ENCODE measurements at places on chromosomes 2 and 18. TPM values are rescaled to one million over a fixed set of nuclear protein-coding genes. Genes with fewer than 3 reads are reported as not detected.

- no peaks in the 10 kb centered on the region for H3K4me1 ChIP-seq
- no peak for DNase-seq
- no peaks in the 10 kb centered on the region for H3K27me3 ChIP-seq
- no peak overlapping the region for H3K27ac ChIP-seq
- H3K36me3 ChIP-seq, result no peaks in the 10 kb centered on the region
- H3K4me3 ChIP-seq, result no peak overlapping the region
Observed at GRCh38 chr2:41854227-41854626, 193.6 kb upstream of the PKDCC start.

DNA sequence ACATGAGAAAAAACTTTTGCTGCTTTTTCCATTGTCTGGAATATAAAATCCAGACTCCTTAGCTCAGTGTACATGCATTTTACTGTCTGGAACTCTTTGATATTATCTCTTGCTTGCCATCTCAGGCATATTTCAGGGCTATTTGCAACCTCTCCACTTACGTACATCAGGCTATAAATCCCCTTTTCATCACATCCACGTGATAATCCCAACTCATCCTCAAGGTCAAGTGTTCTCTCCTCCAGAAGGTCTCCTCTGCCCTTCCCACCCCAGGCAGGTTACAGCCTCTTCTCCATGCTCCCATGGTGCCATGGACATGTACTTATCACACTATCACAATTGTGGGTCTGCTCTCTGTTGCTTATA is 202.5 kb upstream of the RBMS1 start:
- H3K36me3 ChIP-seq, result no peaks in the 10 kb centered on the region
- H3K4me1 ChIP-seq, result no peaks in the 10 kb centered on the region
- no peak for DNase-seq
- no peak overlapping the region for H3K27ac ChIP-seq
- H3K4me3 ChIP-seq, result no peak overlapping the region
- H3K27me3 ChIP-seq, result no peaks in the 10 kb centered on the region

DNA sequence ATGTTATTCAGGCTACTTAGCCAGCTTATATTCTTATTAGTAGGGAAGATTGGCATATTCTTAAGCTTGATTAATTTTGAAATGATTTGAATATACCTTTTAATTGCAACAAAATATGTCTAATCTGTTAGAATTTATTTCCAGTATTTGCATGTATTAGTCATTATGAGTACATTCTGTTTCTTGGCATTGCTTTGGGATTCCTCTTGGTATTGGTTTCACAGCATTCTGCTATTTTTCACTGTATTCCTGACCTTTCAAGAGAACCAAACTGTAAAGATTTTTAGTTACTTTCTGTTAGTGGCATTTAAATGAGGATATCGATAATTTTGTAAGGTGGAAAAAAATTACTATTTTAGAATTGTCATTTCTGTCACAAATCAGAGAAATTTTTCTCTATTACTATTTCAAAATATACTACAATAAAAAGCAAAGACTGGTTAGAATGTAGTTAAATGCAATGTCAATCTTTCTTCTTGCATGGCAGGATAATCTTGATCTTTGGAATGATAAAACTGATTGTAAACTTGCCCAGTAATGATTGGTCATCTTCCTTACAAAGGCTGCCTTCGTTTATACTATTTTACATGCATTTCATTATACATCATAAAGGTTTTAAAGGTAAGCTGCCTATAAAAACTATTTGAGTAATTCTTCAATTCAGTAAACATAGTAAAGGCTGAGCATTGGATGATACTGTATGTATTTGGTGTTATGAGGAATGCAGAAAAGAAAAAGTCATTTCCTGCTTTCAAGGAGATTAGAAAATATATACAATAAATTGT is 86.1 kb downstream of the SLC4A10 start:
- H3K27ac ChIP-seq, result no peak overlapping the region
- no peak overlapping the region for H3K4me3 ChIP-seq
- no peaks in the 10 kb centered on the region for H3K36me3 ChIP-seq

DNA sequence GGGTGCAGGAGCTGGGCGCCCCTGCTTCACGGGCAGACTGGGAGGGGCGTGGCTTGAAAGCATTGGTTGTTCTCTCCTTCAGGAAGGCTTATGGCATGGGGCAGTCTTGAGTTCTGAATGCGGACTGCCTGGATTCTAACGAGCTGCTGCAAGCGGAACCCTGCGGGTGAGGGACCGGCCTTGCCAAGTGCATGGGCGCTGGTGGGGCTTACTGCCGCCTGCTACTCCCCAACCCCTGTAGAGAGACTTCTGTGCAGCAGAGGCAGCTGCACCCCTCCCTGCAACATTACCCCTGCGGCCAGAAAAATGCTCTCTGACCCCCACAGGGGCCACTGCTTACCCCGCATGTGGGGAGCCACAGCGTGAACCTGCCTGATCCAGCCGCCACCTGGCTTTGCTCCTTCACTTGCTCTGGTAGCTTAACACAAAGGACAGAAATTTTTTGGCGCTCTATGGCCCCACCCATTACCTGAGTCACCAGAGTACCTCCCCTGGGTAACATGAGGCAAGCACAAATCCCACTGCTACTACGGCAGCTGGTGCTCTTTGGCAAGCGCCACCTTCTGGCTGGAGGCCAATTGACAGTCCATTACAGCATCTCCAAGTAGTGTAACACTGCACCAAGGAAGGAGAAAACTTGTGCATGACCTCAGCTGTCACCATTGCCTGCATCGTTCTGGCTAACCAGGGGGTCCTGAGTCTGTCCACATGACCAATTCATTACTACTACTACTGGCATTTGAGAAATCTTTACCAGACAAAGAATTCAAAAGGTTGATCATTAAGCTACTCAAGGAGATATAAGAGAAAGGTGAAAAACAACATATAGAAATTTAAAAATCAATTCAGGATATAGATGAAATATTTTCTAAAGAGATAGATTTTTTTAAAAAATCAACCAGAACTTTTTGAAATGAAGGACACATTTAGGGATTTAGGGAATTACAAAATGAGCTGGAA is 35.4 kb downstream of the MYL12B start:
- no peaks in the 10 kb centered on the region for H3K27me3 ChIP-seq
- peak overlapping the region; percentile 79 for H3K27ac ChIP-seq
- no peaks in the 10 kb centered on the region for H3K36me3 ChIP-seq
- peak overlapping the region; percentile 64 for H3K4me3 ChIP-seq

DNA sequence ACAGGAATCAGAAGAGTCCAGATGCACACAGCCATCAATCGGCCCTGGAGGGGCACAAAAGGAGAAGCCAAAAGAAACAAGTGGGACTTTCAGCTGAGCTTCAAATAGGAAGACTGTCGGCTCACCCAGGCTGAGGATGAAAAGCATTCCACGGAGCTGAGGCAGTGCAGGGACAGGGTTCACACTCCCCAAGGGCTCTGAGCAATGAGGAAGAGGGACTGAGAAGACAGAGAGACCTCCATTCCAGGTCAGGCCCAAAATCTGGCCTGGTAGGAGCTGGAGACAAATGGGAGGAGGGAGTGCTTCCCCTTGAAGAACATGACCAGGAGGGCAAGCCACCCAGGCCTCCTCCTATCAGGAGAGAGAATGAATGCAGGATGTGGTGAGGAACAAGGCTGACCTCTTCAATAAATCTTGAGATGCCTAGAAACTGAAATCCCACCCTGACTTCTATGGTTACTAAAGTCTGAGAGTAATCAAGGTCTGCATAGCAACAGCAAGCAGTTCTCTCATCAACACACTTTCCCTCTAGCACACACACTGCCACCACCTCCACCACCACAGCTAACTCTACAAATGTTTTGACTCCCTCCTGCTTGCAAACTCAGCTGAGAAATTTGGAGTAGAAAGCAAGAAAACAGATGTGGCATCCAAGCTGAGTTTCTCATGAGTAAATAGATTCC is 434.4 kb downstream of the TNS1 start:
- peaks cover 3% of the 10 kb centered on the region for H3K4me1 ChIP-seq
- H3K27me3 ChIP-seq, result no peaks in the 10 kb centered on the region
- DNase-seq, result no peak
- no peak overlapping the region for H3K27ac ChIP-seq
- no peaks in the 10 kb centered on the region for H3K36me3 ChIP-seq

Gene RIT2
- not detected for total RNA-seq

DNA sequence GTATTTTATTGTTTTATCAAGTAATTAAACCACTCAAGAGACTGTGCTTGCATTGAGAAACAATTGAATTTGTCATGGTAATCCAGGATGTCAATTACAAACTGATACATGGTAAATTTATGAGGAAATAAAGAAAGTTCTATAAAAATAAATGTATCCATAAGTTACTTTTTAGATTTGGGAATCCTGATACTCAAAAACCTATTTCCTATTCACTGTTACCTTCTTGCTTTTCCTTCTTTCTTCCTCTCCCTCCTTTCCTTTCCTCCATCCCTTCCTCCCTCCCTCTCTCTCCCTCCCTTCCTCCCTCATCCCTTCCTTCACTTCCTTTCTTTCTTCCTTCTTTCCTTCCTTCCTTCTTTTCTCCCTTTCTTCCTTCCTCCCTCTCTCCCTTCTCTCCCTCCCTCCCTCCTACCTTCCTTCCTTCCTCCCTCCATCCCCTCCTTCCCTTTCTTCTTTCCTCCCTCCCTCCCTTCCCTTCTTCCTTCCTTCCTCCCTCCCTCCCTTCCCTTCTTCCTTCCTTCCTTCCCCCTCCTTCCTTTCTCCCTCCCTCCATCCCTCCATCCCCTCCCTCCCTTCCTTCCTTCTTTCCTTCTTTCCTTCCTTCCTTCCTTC is 1299.1 kb upstream of the ZEB2 start:
- H3K4me1 ChIP-seq, result no peaks in the 10 kb centered on the region
- H3K4me3 ChIP-seq, result no peak overlapping the region
- DNase-seq, result no peak
- no peaks in the 10 kb centered on the region for H3K36me3 ChIP-seq
- H3K27ac ChIP-seq, result no peak overlapping the region
- no peaks in the 10 kb centered on the region for H3K27me3 ChIP-seq

- no peak overlapping the region for H3K4me3 ChIP-seq
- no peak for DNase-seq
- no peaks in the 10 kb centered on the region for H3K36me3 ChIP-seq
- peaks cover 12% of the 10 kb centered on the region for H3K4me1 ChIP-seq
Observed at GRCh38 chr2:169112841-169113240, 43.5 kb downstream of the DHRS9 start.

GRCh38 chr2:110869472-110870446 is 137.4 kb downstream of the ACOXL start:
- H3K27me3 ChIP-seq, result peaks cover 18% of the 10 kb centered on the region
- no peak overlapping the region for H3K27ac ChIP-seq
- H3K36me3 ChIP-seq, result no peaks in the 10 kb centered on the region
- no peak overlapping the region for H3K4me3 ChIP-seq

DNA sequence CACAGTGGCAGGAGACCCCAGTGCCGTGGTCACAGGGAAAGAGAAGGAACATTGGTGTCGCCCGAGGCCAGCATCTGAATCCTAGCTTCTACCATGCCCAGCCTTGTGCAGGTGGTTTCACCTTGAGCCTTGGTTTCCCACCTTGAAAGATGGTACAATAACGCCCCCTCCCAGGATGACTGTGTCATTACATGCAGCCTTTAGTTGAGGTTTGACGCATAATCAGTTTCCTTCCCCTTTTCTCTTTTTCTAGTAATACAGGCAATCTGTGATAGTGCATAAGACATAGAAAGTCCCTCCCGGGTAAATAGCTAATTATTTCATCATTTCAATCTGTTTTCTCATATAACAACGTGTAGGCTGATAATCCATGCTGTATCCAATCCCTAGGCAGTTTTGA is 29.8 kb upstream of the ZNF407 start:
- no peaks in the 10 kb centered on the region for H3K4me1 ChIP-seq
- no peak overlapping the region for H3K27ac ChIP-seq
- peaks cover 8% of the 10 kb centered on the region for H3K27me3 ChIP-seq
- H3K4me3 ChIP-seq, result no peak overlapping the region
- no peak for DNase-seq
- H3K36me3 ChIP-seq, result no peaks in the 10 kb centered on the region

Gene CD207
- 57.6 TPM for total RNA-seq

DNA sequence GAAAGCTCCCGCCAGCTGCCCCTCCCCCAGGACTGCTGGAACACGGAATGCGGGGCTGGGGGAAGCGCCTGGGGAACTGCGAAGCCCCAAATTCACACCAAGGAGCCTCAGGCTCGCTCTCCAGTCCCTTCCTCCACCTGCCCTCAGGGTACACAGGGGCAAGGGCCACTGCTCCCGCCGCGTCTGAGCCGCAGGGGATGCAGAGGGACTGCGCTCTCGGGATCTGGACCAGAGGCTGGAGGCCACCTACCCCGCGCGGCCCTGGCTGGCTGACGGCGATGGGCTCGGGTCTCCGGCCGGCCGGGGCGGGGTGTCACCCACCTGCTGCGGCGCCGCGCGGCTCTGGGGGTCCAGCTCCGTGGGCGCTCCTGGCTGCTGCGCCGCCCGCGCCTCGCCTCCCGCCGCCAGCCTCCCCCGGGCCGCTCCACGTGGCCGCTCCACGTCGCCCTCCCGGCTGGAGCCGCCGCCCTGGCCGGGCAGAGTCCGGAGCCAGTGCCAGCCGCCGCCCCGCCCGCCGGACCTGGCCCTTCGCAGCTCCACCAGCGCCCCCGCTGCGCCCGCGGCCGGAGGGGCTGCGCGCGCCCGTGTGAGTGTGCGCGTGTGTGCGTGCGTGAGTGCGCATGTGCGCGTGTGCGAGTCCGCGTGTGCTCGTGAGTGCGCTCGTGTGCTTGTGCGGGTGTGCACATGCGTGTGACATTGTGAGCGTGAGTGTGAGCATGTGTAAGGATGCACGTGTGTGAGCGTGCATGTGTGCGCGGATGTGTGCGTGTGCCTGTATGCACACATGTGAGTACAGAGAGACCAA is at the start of gene CGREF1:
CGREF1 (minus strand) TSS at position 604 of the 805 bp plus-strand sequence. CDS start 14,762 bp downstream, outside the sequence.
- H3K4me3 ChIP-seq, result peak within 1 kb of the TSS; percentile 56
- peaks cover 25% of the 10 kb centered on the region for H3K4me1 ChIP-seq
- DNase-seq, result no peak
- no peaks in the 10 kb centered on the region for H3K36me3 ChIP-seq

DNA sequence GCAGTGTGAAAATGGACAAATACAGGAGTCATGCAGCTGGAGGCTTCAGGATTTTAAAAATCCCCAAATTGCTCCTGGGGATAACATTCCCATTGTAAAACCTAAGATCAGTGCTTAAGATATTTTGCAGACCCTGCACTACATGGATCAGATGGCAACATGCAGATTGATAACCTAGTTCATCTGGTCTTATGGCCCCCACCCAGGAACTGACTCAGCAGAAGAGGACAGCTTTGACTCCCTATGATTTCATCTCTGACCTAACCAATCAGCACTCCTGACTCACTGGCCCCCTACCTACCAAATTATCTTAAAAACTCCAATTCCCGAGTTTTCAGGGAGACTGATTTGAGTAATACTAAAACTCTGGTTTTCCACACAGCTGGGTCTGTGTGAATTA is 20.0 kb downstream of the SRBD1 start:
- H3K27me3 ChIP-seq, result no peaks in the 10 kb centered on the region
- H3K4me1 ChIP-seq, result peaks cover 8% of the 10 kb centered on the region
- H3K27ac ChIP-seq, result no peak overlapping the region
- no peaks in the 10 kb centered on the region for H3K36me3 ChIP-seq
- H3K4me3 ChIP-seq, result no peak overlapping the region
- no peak for DNase-seq

GRCh38 chr2:29139152-29139551 is 23.9 kb downstream of the CLIP4 start:
- no peaks in the 10 kb centered on the region for H3K27me3 ChIP-seq
- H3K27ac ChIP-seq, result no peak overlapping the region
- no peaks in the 10 kb centered on the region for H3K4me1 ChIP-seq
- no peak overlapping the region for H3K4me3 ChIP-seq
- H3K36me3 ChIP-seq, result peaks cover 28% of the 10 kb centered on the region
- no peak for DNase-seq

Measured in suprapubic skin (tissue), 4 donors.